ENCODE measurements at places on chromosomes 5 and 9. TPM values are rescaled to one million over a fixed set of nuclear protein-coding genes. Genes with fewer than 3 reads are reported as not detected.

Gene DDX4
- not detected for total RNA-seq

DNA sequence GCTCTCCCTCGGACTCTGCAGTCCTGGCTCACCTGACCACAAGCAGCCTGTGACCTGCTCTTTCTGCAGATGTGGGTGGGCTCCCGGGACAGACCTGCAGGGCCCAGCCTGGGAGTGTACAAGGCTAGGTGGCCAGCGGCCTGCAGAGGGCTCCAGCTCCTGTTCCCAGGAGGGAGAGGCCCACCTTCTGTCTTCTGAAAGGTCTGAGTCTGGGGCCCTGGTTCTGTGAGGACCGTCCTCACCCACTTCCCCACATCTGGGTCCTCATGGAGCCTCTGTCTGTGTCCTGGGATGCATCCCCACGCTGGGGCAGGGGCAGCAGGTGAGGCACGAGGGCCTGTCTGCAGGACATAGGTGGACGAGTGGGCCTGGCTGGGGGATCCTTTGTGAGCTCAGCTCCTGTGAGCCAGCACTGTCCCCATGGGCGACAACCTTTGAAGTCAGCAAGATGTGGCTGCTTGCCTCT lies 43.7 kb downstream of the PHF2 start:
- DNase-seq = no peak

Gene CAVIN4
- total RNA-seq = not detected

- DNase-seq = no peak
Measured at GRCh38 chr5:167864801-167865200, 426.6 kb upstream of the WWC1 start.

GRCh38 chr9:121683652-121684051 lies 32.2 kb downstream of the DAB2IP start:
- DNase-seq = no peak
